ENCODE measurements at places on chromosomes 4 and X.

- DNase-seq, result no peak
These were observed 20.1 kb downstream of the GPR143 start for GRCh38 chrX:9745417-9746115.

GRCh38 chr4:37431417-37431743 lies 186.8 kb downstream of the NWD2 start:
- DNase-seq, result no peak

- DNase-seq, result peak; percentile 32
These were observed 591 bp upstream of the NWD2 start for GRCh38 chr4:37243722-37244582.

- DNase-seq, result no peak
These were observed 1316.3 kb downstream of the STIM2 start for GRCh38 chr4:28176942-28177341.

DNA sequence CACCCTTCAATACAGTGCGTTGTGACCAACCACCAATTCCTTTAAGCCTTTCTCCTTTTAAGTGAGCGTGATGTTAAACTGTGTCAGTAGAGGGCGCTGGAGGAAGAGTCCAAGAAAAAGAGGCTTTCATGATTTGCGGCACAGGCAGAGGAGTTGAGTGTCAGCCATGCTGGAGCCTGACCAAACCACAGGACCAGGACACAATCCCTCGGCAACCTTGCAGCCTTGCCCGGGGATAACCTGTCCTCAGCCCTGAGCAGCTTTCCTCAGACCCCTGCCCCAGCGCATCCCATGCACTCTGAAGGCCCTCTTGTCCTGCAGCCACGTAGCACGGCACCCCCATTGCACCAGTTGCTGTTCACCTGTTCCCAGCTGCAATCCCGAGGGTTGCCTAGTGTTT lies 53.5 kb upstream of the SMIM31 start:
- peak; percentile 23 for DNase-seq

DNA sequence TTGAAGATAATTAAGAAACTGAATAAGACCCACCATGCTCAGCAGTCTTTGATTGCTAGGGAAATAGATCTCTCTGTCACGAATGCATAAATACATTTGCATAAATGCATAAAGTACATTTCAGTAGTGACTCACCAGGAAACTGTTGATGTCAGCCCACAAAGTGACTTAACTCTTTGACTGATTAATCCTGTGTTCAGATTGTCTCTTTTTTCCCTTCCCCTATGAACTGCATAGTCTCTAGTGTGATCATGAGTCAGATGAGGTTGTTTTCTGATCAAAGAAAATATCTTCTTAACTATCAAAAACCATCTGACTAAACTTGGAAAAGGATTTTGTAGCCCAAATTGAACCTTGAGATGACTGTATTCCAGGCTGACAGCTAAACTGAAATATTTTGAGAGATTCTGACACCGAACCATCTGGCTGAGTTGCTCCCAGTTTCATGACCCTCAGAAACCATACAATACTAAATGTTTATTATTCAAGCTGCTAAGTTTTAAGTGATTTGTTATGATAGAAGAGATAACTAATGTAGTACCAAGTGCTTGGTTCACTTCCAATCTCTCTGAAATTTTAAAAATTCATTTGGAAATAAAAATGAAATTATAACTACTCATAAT lies 1381.5 kb upstream of the AGA start:
- no peak for DNase-seq

DNA sequence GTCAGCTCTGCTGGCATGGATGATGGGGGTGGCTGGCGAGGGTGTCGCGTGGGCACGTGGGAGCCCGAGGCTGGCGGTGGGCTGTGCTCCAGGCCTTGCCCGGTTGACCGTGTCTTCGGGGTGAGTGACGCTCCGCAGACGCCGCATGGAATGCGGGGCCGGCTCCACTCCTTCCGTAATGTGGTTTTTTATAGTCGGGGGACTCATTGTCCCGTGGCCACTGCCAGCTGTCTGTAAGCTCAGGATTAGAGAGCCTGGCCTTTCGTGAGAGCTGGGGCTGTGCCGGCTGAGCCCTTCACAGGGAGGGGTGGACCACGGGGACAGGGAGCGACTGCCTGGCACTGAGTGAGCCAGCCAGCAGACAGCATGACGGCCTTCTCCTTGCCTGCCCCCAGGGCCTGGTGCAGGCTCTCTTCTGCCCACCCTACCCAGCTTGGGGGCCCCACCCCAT lies 20.4 kb downstream of the DOK7 start:
- DNase-seq, result no peak

DNA sequence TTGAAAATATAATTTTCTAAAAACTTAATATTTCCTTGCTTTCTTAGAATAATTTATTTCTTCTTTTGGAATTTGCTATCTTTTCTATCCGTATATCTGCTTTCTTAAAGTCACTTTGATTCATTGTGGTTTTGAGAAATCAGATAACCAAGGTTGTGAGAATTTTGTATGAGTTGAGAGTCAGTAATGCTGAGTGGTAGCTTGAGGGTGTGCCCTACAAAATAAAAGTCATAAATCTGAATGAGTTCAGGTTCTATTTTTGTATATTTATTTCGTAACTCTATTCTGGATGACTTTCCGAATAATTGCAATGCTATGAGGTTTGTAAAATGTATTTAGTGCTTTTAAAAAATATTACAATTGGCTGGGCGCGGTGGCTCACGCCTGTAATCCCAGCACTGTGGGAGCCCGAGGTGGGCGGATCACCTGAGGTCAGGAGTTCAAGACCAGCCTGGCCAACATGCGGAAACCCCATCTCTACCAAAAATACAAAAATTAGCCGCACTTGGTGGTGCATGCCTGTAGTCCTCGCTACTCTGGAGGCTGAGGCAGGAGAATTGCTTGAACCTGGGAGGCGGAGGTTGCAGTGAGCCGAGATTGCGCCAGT lies 8.9 kb downstream of the COPS4 start:
- no peak for DNase-seq

DNA sequence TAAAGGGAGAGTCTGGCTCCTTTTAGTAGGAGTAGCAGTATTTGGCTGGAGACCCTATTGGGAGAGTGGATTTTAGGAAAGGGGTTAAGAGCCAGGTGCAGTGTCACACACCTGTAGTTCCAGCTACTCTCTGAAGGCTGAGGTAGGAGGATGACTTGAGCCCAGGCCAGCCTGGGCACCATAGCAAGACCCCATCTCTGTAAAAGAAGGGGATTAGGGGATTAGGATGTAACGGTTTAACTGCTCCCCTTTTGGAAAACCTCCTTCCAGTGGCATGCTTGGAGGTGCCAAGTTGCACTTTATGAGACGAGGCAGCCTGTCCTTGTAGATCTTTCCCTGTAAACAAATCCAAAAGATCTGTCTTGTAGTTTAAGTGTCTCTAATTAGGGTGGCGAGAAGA lies 140.0 kb downstream of the KLHL8 start:
- DNase-seq, result no peak

DNA sequence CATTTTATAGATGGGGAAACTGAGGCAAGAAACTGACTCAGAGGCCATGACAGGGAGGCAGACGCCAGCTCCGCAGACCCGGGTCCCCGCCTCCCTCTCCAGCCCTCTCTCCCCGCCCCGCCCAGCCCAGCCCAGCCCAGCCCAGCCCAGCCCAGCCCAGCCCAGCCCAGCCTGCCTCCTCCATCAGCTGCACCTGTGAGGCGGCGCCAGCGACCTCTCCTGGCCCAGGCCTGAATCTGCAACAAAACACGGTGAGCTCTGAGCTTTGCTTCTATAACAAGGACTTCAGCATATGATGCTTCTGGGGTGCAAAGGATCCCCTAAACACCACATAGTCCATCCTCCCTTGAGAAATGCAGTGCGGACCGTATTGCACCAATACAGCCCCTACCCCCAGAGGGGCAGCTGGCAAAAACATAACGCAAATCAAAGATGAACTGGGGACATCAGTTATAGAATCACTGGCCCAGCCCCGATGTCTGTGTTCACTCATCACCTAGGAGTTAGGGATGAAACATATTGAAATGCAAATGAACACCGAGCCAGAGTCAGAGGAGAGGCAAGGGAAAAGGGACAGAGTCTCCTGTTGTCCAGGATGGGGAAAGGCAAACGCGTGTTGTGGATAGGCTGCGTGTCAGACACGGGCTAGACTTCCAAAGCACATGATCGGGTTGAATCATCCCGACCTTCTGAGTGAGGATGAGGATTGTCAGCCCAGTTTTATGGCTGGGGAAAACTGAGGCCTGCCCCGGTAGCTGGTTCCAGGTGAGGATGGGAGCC lies 216.1 kb upstream of the PSAPL1 start:
- DNase-seq, result no peak

- peak; percentile 34 for DNase-seq
These were observed 12.7 kb downstream of the ACOX3 start for GRCh38 chr4:8427761-8428287.

GRCh38 chrX:50495616-50496015 lies 25.0 kb upstream of the DGKK start:
- no peak for DNase-seq

- DNase-seq, result no peak
These were observed 300.9 kb downstream of the FAM47A start for GRCh38 chrX:33831211-33831610.

DNA sequence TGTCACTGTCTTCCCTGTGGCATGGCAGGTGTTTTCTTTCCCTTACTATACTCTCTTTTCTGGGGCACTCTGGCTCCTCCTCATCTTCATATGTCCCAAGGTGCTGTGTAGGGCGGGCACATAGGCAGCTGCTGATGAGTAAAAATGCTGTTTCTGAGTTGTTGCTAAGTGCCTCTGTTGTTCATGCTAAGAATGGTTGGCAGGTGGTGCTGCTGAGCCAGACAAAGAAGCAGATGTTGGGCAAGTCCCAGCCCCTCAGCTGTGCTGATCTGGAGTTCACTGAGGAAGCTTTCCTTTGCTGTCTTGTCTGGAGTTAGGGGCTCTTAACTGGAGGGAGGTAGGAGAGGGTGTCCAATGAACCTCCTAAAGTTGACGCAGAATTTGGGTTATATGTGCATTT lies 40.6 kb downstream of the HADH start:
- peak; percentile 24 for DNase-seq

GRCh38 chr4:8847764-8848163 lies 23.9 kb downstream of the HMX1 start:
- DNase-seq, result no peak

- DNase-seq, result no peak
These were observed 88.0 kb upstream of the SLITRK2 start for GRCh38 chrX:145729635-145730034.

DNA sequence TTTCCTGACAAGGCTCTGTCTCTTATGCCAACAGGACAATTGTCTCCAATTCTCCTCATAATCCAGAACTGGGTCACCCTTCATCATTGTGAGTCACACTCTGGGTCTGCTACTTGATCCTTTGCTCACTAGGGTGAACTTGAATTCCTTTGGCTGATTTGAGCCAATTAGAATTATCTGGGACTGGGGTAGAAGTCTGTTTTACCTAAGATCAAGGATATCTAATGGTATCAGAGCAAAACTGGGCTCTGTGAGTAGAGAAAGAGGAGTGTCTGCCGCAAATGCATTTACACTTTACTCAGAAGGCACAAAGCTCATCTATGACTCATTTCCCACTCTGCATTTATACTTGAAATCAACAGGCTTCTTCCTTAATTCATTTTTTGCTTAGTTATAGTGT lies 72.6 kb downstream of the PITX2 start:
- no peak for DNase-seq
